Femur (tissue), 1 donor: ENCODE measurements at places on chromosomes 16 and 17.

DNA sequence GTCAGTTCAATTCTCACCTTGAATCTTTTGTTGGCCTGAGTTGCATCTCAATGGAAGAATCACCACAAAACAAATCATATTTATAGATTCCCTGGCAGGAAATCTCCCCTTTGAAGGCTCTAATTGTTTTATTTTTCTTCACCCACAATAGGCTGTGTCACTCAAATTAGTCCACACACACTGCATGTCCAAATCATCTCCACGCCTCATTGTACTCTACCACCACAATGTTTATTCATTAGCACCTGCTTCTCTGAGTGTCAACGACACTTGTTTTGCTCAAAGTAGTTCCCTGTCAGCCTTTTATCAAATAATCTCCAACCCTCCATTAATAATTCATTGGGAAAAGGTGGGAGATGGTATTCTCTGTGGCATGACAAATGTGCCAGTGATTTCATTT lies 164.3 kb downstream of the ABCC12 start:
- DNase-seq: no peak

DNA sequence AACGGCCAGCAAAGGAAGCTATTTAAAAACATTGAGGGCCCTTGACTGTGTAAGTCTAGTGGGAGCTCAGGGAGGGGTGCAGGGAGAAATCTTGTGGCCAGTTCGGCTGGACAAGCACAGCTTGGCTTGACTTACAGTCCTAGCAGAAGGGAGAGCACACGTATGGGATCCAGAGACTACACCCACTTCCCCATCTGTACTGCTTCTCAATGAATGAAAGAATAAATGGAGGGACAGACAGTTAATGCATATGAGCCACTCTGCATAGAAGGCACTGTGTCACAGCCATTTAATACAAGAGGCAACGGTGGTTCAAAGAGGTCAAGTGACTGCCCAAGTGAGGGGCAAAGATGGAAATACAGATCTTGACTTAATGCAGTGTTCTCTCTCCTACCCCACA lies 15.5 kb downstream of the GTF3C1 start:
- DNase-seq: no peak

- DNase-seq: peak; percentile 28
Observed at GRCh38 chr17:35460354-35460851, 11.8 kb upstream of the SLFN13 start.

DNA sequence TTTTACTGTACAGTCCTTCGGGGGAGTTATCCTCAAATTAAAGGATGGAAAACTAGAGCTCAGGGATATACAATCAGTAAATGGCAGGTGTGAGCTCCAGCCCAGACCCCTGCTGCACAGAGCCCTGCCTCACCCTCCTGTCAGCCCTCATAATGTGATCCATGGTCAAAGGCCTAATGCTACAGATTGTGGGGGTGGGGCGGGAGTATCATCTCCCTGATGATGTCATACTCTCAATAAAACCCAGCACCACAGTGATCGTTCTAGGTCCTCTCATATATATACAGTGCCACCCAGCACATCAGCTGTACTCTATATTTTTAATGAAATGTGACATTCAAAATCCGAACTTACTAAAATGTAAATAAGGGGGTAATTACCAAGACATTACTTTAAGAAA lies 61.5 kb downstream of the SLC39A11 start:
- DNase-seq: no peak

GRCh38 chr16:8714807-8715206 lies 40.4 kb downstream of the ABAT start:
- DNase-seq: no peak
